Gastroesophageal sphincter (tissue), 4 donors: ENCODE measurements at places on chromosomes 4 and X.

GRCh38 chrX:41781500-41781899 lies 57.5 kb downstream of the GPR82 start:
- no peak for ATAC-seq

DNA sequence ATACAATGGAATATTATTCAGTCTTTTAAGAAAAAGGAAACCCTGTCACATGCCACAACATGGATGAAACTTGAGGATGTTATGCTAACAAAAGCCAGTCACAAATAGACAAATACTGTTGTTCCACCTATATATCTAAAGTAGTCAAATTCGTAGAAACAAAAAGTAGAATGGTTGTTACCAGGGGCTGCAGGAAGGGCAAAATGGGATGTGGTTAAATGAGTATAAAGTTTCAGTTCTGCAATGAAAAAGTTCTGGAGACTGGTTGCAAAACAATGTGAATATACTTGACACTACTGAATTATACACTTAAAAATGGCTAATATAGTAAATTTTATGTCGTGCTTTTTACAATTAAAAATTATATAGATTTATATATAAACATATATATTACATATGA lies 12.2 kb downstream of the SPOCK3 start:
- no peak for ATAC-seq

- ATAC-seq = peak; percentile 80
These were observed 284.0 kb downstream of the BCOR start for GRCh38 chrX:39813631-39814277.

GRCh38 chr4:40484346-40485090 lies 145.1 kb downstream of the RBM47 start:
- ATAC-seq = no peak

DNA sequence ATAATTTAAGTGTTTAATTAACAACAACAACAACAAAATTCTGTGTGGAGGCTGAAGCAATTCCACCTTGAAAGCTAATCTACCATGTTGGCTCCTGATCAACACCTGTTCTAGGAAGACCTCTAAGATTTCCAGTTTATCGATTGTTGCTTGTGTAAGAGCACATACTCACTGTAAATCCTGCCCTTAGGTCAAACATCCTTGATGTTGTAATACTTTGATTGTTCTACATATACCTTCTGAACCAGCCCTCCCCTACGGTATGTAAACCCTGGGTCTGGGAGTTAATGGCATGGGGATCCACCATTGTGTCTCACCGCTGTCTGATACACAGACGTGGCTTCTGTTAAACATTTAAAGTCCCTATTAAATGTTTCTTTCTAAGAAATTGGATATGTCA lies 73.2 kb downstream of the RASL11B start:
- ATAC-seq = no peak

GRCh38 chr4:121462660-121463261 lies 81.9 kb upstream of the QRFPR start:
- no peak for ATAC-seq

GRCh38 chr4:72295966-72296557 lies 264.3 kb downstream of the NPFFR2 start:
- no peak for ATAC-seq

DNA sequence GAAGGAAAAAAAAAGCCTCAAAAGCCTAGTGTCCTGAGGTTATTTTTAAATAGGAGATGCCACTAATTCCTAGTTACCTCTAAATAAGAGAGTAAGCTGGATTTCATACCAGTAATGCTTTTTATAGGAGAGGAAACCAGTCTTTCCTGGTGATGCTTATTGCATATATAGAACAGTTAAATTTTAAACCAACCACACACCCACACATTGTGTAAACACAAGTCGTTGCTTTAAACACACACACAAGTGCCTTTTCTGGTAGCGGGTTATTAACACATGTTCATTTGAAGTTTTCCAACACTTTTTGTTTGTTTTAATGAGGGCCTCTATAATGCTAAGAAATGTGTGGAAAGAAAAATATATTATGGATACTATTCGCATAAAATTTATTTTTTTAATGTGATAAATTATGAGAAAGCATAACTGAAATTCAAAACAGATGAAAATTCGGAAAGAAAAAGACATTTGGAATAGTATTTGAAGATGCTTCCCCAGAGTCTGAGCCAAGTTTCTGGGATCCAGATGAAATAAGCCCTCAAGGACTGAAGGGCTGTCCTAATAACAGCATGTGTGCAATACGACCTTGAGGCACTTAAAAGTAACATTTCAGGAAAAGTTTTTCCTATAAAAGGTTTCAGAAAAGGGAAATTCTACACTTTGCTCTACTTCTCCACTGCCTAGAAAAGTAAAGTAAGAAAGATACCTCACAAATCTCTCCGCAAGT lies 2.0 kb downstream of the ANTXR2 start:
- no peak for ATAC-seq

- ATAC-seq = no peak
These were observed 5.4 kb downstream of the CPLX1 start for GRCh38 chr4:820230-821172.
